ENCODE measurements at places on chromosomes 13 and 19.
A peak's percentile ranks its signal among the peaks of the same experiment; 100 is the strongest.

DNA sequence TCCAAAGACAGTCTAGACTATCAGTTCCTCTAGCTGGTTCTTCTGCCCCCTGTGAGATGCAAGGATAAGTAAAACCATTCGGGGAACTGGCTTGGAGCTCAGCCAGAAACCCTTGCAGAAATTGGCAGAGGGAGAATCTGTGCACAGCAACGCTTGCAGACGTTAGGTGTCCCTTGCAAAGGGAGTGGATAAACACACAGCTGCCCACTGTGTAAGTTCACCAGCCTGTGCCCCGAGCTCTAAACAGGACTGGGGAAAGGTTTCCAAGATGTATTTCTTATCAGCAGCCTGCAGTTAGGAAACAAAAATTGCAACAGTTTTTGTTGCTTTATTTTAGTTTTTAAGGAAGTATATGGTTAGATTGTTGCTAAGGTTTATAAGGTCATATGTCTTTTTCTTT, 19.0 kb upstream of the ADGRE1 start:
- no peak for DNase-seq

GRCh38 chr19:29714953-29715700, at the start of gene C19orf12:
Gene C19orf12 (minus strand): TSS chr19:29715261. CDS start chr19:29708413, 6,848 bp downstream.
- peak; percentile 44 for DNase-seq

DNA sequence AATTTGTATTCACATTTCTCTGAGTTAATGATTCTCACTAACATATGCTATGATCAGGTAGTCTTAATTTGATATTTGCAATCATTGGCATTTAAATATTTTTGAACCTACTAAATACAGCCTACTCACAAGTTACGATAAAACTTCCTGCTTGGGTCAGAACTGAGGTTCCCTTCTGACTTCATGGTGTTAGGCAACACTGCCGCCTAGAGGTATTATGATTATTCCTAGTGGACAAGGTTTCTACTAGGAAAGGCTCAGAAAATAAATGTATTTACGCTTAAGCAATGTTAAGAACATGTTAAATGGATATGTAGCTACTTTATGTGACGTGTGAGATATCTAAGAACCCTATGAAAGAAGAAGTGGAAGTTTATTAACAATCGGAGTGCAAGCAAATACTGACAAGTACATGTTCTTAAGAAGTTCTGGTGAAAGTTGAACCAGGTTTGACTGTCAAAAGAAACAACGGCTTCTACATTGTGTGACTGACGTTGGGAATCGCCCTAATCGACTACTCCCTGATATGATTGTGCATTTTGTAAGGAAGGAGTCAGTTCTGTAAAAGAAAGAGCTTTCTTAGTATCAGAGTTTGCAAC, 1395.8 kb downstream of the SLITRK5 start:
- peak; percentile 30 for DNase-seq

DNA sequence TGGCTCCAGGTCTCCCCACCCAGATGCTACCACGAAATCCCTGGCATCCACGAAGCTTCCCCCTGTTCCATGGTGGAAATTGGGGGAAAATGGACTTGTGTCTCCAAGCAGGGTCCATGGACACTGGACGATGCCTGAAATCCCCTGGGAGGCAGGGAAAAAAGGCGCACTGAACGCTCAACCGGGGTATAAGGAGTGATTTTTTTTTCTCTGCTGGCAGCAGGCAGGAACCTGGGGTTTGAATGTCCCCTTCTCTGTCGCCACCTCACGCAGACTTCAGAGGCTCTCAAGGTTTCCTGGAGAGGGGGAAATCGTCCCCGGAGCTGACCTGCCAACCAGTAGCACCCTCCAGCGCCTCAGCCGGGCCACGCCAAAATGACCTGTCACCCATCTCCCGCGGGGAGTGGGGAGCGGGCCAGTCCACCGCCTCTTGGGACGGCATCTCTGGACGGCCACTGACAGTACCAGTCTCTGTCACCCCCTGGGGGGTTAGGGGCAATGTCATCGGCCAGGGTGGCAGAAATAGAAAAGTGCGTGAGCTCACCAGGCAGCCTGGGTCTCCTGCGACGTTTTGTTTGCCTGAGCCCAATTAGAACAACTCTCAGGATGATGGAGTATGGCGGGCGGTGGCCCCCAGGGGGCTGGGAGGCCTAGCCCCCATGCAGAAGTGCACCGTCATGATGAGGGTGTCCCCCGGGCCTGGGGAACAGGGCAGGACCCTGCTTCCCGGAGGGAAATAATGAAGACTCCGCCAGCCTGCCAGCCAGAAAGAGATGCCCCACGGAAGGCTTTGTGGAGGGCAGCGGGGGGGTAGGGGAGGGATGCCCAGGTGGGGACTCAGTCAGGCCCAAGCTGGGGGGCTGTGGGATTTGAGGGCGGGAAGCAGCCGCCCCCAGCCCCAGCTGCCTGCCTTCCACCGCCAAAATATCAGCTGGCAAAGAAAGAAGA, 2.6 kb downstream of the PTPRS start:
- DNase-seq = no peak

- no peak for DNase-seq
Observed at GRCh38 chr19:45866400-45867176, 2.5 kb downstream of the FOXA3 start.

DNA sequence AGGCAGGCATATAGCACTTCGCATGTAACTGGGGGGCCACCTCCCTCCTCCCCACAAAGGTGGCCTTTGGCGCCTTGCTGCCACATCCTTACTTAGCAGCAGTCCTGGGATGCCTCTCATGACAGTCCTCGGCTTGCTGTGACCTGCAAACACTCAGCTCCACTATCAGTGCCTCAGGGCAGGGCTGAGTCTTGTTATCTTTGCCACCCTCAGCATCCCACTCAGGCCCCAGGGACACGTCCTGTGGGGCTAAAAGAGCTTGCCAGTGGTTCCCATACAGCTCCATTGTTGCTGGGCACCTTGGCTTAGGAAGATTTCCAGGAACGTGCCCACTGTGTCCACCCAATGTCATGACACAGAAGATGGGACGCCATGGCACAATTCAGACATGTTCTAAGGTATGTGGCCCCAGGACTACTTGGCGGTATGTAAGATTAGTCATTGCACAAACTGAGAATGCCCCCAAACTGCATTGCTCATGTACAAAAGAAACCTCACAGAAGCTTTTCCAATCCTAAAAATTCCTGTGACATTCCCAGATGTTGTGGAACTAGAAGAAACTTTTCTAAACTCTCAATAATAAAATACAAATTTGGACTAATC, 16.3 kb downstream of the DOCK9 start:
- no peak for DNase-seq

DNA sequence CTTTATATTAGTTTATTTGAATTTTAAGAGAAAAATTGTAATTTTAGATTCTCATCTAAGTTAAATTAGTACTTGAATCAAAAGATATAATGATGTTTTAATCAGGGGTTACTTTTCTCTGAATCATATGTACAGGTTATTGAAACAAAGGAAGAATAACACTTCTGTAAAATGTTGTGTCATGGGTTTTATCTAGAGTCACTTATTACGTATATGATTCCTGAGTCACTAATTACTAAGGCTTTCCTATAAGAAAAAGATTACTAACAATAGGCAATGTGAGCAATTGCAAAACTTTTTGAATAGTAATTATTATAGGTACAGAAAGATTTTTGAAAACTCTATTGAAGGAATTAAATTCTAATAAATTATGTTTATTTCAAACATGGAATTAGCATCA, 99.2 kb upstream of the KLF5 start:
- peak; percentile 31 for DNase-seq

GRCh38 chr13:45932676-45933075, 81.1 kb upstream of the SIAH3 start:
- no peak for DNase-seq

DNA sequence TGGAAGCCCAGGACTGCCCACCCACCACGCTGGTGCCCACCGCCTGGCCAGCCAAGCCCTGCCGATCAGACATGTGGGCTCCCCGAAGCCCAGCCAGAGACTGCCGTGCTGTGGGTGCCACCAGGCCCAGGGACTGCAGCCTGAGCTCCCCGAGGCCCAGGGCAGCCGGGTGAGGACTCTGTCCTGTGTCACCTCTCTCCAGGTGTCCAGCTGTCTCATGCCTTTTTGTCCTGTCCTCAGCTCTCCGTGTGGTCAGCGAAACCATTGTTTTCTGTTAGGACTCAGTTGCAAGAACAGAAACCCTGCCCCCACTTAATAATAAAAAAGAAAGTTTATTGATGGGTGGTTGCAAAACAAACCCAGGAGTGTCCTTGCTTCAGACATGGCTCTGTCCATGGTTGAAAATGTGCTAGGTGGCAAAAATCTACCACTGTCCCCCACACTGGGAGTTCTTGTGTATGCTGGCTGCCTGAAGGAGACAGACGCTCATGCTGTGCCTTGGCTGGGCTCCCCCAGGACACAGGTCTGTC, 9.9 kb downstream of the PLEKHF1 start:
- no peak for DNase-seq

GRCh38 chr19:29942404-29943261, 594 bp downstream of the URI1 start:
- peak; percentile 34 for DNase-seq

DNA sequence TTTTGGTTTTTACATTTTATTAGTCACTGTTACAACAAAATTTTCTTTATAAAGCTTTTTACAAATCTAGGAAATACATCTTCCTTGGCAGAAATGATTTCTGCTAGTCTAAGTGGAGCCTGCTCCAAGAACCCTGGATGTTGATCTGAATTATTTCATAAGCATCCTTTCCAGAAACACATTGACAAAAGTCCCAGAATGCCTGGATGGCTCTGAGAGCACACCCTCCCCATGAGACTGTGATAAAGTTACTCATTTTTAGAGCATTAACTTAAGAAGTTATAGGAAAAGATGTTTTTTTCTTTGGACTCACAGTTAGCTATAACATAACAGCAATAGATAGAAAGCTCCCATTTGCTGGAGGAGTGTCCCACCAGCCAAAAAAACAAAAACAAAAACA, 559.6 kb upstream of the SPRY2 start:
- DNase-seq = no peak

DNA sequence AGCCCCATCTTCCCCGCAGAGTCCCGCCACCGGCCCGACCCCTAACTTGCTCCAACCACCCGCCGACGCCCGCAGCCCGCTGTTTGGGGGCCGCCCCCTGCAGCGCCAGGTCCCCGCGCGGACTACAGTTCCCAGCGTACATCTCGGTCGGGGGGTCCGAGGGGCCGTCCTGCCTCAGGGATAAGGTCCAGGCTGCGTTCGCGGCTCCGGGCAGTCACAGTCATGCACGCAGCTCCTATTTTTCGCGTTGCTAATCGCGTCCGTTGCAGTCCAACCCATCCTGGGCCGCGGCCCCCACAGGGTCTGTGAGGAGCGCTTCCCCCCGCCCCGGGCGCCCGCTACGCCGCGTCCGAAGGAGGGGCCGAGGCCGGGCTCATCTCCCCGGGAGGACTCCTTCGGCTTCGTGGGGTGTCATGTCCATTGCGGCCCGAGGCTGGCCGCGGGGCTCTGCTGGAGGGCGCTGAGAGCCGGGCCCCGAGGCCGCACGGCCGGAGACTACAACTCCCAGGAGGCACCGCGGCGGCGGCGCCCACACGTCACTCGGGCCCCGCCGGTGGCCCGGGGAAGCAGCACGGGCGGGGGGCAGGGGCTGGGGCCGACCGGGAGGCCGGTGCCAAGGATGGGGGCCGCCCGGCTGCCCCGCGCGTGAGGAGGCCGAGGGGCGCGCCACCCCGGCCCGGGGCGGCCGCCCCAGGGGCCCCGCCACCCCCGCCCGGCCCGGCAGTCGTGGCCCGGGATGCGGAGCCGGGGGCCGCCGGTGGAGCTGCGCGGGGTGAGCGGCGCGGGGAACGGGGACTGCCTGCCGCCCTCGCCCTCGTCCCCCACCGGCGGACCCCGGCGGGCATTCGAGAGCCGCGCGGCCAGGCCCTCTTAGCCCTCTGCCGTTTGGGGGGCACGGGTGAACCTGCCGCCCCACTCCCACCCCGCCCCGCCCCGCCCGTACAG, at the start of gene MAP3K10:
Gene MAP3K10 (plus strand): TSS at position 536 of the 945 bp plus-strand sequence. CDS start 606 bp downstream, outside the sequence.
- peak; percentile 57 for DNase-seq

GRCh38 chr19:52748336-52748950, 13.6 kb upstream of the ZNF611 start:
- peak; percentile 54 for DNase-seq

DNA sequence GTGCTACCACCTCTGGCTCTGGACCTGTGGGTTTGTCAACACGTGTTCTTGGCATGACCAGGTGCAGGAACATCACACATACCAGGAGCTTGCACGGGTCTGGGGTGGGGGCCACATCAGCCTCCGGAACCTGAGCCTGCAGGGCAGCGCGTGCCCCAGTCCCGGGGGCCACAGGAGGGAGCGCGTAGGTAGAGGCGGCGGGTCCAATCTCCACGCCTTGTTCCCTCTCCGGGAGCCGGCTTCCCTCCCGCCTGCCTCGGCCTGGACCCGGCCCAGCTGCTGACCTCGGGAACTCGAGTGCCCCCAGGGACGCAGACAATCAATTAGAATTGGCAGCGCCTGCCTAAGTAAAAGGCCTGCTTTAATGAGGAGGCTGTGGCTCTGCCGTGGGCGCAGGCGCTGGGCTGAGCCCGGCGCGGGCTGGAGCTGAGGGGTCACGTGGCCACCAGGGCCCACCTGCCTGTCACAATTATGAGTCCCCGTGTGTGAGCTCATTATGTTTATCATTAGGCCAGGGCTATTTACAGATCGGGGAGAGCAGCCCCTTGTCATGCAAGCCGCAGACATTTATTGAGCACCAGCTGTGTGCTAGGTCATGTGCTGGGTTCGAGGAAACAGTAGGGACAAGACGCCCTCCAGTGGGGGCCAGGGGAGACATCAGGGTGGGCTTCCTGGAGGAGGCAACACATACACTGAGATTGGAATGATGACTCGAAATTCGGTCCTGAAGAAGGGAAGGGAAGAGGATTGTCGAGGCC, 32.2 kb upstream of the TNFAIP8L1 start:
- no peak for DNase-seq

GRCh38 chr19:2180881-2181632, 17.3 kb downstream of the DOT1L start:
- DNase-seq = no peak

GRCh38 chr19:18774782-18775444, 16.2 kb downstream of the COMP start:
- no peak for DNase-seq

- no peak for DNase-seq
Observed at GRCh38 chr13:51679616-51680015, 95.4 kb downstream of the WDFY2 start.

- DNase-seq = no peak
Observed at GRCh38 chr19:51706885-51707284, 13.8 kb downstream of the SPACA6 start.

- peak; percentile 21 for DNase-seq
Observed at GRCh38 chr13:83980331-83980730, 98.1 kb upstream of the SLITRK1 start.

DNA sequence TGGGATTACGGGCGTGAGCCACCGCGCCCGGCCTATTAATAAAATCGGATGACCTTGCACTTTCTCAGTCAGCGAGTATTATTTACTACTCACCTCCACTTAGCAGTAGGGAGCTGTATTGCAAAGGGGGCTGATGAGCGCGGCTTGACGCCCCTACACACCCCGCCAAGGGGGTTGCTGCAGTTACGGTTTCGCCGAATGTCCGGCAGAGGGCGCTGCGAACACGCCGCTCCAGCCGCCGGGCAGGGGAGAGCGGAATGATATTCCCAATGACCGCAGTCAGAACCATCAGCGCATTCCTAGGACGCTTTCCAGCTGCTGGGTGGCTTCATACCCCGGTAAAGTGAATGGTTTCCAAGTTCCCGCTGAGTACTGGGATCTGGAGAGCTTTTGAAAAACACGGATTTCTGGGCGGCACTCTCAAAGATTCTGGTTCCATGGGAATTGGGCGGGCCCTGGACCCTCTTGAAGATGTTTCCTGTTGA, 30.0 kb upstream of the TPT1 start:
- peak; percentile 65 for DNase-seq

Data from iris pigment epithelial cell (primary cell).